ENCODE measurements at places on chromosomes 6 and 20. TPM values are rescaled to one million over a fixed set of nuclear protein-coding genes. Genes with fewer than 3 reads are reported as not detected.
A peak's percentile ranks its signal among the peaks of the same experiment; 100 is the strongest.

DNA sequence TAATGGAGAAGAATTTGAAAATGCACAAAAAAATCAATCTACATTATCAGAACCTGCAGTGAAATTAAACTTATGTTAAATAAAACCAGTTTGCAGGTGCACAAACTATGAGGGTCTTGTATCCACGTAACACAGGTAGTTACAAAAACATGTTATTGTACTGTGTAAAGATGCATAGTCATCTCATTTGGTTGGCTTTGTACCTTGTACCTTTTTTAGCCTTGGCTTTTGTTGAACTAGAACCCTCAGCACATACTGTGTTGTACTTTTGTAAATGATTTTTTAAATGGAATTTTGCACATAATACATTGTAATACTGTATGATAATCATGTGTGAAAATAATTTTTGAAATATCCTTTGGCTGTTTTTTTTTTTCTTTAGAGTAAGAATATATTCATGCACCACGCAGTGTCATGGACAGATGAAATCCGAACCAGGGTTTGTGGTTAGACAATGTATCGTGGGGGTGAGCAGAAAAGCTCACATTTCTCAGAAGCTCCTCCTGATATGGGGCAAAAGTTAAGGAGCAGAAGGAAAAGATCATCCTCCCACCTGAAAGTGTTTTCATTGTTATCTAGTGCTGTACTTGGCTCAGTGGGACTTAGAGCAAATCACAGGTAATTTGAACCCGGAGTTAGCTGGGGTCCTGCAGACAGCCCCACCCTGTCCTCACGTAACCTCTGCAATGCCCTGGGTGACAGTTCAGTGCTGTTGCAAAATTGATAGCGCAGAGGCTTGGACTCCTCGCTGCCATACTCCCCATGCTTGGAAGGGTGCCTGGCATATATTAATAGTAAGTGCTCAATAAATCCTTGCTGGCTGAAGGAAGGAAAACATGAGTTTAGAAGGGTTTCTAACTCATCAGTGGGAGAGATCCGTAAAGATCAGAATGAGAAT is 14.8 kb upstream of the NAA20 start:
- H3K4me3 ChIP-seq: no peak overlapping the region
- H3K27ac ChIP-seq: peak overlapping the region; percentile 65
- DNase-seq: no peak
- H3K4me1 ChIP-seq: peaks cover 23% of the 10 kb centered on the region
- no peaks in the 10 kb centered on the region for H3K27me3 ChIP-seq

The DACT2 gene
- total RNA-seq: 1.4 TPM

DNA sequence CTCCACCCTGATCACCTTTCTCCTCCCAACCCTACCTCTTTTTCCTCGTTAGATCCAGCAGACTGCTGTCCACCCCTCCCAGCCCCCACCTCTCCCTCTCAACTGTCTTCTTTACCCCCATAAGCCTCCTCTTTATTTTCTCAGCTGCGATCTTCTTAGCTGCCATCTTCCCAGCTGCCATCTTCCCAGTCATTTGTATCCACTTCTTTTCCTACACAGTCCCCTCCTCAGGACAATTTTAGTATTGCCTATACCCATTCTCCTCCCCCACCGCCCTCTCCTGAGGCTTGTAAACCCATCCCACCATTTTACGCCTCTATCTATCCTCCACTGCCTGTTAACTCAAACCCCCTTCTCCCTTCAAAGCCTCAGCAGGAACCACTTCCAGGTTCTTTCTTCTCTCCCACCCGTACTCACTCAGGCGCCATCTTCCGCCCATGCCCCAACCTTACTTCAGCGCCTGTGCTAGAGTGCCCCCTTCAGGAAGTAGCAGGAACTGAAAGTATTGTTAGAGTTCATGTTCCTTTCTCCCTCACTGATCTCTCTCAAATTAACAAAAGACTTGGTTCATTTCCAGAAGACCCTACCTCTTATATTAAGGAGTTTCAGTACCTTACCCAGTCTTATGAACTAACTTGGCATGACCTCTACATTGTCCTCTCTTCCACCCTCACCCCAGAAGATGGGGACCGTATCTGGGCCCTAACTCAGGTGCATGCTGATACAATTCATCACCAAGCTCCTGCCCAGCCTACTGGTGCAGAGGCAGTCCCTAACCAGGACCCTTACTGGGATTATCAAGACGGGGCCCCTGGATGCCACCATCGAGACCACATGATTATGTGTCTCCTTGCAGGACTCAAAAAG is 236.0 kb downstream of the ADGRG6 start:
- no peaks in the 10 kb centered on the region for H3K36me3 ChIP-seq
- no peak overlapping the region for H3K4me3 ChIP-seq
- no peaks in the 10 kb centered on the region for H3K4me1 ChIP-seq
- no peak overlapping the region for H3K27ac ChIP-seq
- DNase-seq: no peak

DNA sequence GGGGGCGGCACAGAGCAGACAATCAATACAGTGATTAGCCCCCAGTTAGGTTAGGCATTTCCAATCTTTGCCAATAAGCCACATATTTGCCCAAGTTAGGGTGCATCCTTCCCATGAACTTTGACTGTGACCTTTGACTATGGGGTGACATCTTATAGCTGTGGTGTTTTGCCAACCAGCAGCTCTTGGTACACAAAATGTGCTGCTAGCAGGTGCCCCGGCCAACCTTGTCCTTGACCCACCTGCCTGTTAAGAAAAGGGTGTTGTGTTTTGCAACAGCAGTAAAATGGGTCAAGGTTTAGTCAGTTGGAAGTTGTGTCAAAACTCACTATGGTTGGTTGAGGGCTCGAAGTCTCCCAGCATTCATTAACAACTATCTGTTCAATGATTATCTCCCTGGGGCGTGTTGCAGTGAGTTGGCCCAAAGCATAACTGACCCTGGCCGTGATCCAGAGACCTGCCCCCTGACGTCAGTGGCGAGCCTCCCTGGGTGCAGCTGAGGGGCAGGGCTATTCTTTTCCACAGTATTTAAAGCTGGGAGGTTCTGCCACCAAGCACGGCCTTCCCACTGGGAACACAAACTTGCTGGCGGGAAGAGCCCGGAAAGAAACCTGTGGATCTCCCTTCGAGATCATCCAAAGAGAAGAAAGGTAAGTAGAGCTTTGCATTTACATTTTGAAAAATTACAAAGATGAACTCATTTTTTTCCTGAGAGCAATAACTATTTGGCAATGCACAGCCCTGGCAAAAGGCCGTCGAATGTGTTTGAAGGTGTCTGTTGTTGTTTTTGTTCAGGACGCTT is at the start of gene PCK1:
Gene PCK1 (plus strand): TSS at position 557 of the 802 bp plus-strand sequence. CDS start 302 bp downstream, outside the sequence.
- H3K27ac ChIP-seq: no peak within 1 kb of the TSS
- H3K27me3 ChIP-seq: peaks cover 53% of the 10 kb centered on the region
- H3K4me3 ChIP-seq: no peak within 1 kb of the TSS
- no peaks in the 10 kb centered on the region for H3K36me3 ChIP-seq

- no peak overlapping the region for H3K4me3 ChIP-seq
- H3K36me3 ChIP-seq: no peaks in the 10 kb centered on the region
- H3K27ac ChIP-seq: no peak overlapping the region
- peaks cover 32% of the 10 kb centered on the region for H3K27me3 ChIP-seq
- DNase-seq: no peak
These were observed 1.6 kb downstream of the TRDN start for GRCh38 chr6:123635144-123635543.

The HSPA12B gene
- not detected for total RNA-seq

The NRSN1 gene
- total RNA-seq: not detected
